CD4-positive, alpha-beta T cell (primary cell): ENCODE measurements at places on chromosomes 1 and 21.
A peak's percentile ranks its signal among the peaks of the same experiment; 100 is the strongest.

GRCh38 chr21:34029743-34030528 is 43.4 kb upstream of the MRPS6 start:
- DNase-seq: peak; percentile 51

DNA sequence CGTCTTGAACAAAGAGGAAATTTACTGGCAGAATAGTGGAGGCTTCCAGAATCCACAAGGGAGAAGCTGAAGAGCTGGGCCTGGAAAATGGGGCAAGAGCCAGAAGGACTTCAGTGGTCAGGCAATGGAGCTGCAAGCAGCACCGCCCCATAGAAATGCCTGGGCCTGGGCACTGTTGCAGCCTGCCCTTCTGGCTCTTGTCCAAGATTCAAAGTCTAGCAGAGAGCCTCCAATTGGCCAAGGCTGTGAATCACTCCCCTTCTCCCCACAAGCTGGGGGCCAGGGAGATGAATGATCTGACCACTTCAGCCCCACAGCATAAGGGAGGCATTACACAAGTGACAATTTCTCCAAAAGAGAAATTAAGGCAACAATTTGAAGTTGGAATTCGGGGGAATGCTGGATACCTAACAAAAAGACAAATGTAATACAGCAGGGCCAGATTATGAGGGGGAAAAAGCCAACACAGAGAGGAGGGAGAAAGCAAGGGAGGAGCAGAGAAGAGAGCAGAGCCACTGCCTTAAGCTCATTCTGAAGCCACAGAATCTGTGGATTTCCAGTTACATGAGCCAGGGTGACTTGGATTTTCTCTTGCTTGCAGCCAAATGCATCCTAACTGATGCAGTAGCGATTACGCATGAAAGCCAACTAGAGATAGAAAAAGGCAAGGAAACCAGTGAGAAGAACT is 80.3 kb downstream of the LRIG2 start:
- no peak for DNase-seq

GRCh38 chr1:7771823-7772299 is 765 bp downstream of the VAMP3 start:
- DNase-seq: no peak

DNA sequence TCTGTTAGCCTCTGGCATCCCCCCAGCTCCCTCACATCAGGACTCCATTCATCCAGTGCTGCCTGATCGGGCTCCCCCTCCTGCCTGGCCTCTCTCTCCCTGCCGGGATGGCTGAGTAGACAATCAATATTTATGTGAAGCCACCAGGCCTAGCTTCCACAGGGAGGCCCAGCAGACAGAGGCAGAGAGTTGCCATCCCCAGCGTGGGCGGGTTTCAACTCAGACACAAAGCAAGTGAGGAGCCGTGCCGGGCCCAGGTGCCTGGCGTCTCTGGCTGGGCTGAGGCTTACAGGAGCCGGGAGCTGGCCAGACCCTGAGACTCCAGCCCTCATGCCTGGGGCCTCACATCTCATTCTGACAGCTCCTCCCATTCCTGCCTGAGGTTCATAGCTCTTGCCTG is 34.5 kb upstream of the ATP2B4 start:
- no peak for DNase-seq

DNA sequence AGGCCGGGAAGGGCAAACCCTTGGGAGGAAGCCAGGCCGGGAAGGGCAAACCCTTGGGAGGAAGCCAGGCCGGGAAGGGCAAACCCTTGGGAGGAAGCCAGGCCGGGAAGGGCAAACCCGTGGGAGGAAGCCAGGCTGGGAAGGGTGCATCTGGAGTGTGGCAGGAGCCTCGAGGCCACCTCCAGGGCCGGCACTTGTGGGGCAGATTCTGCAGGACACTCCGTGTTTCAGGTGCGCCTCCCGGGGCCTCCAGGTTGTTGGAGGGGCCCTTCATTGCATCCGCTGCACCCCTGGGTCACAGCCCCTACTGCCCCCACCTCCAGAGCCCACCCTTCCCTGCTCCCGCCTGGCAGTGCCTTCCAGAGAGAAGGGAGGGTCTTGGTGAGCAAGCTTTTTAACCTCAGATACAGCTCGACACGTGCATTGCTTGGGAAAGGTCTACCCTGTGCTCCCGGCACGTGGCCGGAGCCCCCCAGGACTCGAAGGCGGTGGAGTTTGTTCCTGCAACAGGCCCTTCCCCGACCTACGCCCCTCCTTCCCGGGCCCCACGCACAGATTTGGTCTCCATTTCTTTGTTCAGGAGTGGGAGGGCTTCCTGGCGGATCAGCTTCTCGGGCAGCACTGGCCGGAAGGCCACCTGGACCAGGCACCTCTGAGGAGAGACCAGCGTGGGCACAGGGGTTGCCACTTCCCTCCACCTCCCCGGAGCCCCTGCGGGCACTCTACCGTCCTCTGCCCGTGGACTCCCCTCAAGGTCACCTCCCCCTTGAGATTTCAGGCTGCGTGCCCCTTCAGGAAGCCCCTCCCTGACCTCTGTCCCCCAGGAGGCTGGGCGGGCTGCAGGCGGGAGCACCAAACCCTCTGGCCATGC is 9.4 kb upstream of the TMEM52 start:
- no peak for DNase-seq
